CMK (cell line): ENCODE measurements at places on chromosomes 2 and 18.

DNA sequence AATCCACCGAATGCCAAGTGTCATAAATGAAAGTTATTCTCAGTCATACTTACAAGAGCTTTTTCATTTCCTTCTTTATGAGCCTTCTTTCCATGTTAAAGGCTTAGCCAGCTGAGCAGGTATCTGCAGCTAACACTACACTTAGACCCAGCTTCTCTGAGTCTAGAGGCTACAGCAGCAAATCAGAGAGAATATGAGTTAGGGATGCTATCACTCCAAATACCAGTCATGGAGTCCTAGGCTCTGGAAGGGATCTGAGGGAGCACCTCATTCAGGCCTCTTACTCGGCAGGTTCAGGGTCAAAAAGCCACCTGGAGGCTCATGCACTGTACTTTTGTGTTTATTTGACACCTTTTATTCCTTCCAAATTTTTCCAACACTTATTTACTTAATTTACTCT lies 2.9 kb downstream of the C2orf80 start:
- DNase-seq: no peak

GRCh38 chr2:41779888-41780287 lies 267.9 kb upstream of the PKDCC start:
- DNase-seq: no peak

DNA sequence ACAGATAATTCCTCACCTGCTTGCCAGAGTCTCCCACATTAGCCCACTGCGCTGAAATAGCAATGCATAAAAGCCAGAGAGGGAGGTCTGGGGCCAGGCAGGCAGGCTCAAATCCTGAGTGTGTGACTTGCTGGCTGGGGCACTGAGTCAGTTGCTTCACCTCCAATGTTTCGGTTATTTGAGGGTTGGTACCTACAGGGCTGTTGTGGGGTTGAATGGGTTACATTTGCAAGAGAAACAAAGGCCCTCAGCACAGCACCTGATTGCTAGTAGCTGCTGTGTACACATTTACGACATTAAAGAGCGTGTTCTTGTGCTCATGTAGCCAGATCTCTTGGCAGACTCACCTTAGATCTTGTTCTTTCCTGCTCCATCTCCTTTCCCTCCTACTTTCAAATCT lies 34.1 kb upstream of the FAM110C start:
- no peak for DNase-seq

DNA sequence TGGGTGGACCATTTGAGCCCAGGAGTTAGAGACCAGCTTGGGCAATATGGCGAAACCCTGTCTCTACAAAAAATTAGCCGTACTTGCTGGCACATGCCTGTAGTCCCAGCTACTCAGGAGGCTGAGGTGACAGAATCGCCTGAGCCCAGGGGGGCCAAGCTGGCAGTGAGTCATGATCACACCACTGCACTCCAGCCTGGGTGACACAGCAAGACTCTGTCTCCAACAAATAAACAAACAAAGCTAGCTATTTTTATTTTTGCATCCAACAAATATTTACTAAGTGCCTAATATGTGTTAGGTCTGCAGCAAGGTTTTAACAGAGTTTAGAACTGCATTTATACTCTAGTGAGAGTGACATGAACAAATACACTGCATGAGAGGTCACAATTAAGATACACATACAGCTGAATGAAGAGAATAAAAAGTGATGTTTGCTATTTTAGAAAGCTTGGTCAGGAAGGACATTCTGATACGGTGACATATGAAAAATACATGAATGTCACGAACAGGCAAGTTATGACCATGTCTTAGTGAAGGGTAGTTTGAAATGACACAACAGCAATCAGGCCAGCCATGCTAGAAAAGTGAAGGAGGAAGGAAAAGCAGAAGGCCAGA lies 83.2 kb upstream of the FRZB start:
- DNase-seq: no peak

GRCh38 chr2:128876986-128877983 lies 558.6 kb upstream of the HS6ST1 start:
- DNase-seq: no peak

GRCh38 chr2:154681741-154682140 lies 16.8 kb upstream of the KCNJ3 start:
- DNase-seq: no peak

GRCh38 chr2:1625281-1626001 lies 118.9 kb downstream of the PXDN start:
- no peak for DNase-seq

- no peak for DNase-seq
These were observed 16.7 kb downstream of the PDCD1 start for GRCh38 chr2:241842067-241842415.

- no peak for DNase-seq
These were observed 58.5 kb downstream of the ROCK1 start for GRCh38 chr18:21053127-21053526.

DNA sequence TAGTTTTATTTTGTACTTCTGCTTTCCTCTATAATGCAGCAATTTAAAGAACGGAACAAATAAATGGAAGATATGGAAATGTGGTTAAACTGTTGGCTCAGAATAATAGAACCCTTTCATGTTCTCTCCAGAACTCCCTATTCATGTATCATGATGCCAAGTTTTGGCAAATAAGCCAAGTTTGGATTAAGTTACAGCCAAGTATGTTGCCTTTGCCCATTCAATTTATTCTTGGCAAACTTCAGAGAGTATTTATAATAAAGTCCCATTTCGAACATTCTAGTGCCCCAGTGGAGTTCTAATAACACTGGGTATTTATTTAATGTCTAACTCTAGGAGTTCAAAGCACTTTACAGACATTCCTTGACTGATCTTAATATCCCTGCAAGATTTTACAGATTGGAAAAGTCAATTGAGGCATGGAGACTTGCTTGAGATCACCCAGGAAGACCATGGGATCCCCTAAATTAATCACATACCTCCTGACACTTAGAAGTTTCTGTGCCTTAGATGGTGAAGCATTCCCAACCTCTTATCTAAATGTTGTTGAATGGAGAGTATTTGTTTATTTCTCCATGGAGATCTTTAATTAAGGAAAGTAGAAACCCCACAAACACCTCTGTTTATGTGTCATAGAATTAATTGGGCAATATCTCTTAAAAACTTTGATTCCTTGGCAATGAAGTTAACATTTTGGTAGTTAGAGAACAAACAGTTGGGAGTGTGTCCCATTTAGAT lies 106.7 kb downstream of the ACKR3 start:
- DNase-seq: no peak

- no peak for DNase-seq
These were observed 46.7 kb downstream of the FAM161A start for GRCh38 chr2:61807036-61807757.

DNA sequence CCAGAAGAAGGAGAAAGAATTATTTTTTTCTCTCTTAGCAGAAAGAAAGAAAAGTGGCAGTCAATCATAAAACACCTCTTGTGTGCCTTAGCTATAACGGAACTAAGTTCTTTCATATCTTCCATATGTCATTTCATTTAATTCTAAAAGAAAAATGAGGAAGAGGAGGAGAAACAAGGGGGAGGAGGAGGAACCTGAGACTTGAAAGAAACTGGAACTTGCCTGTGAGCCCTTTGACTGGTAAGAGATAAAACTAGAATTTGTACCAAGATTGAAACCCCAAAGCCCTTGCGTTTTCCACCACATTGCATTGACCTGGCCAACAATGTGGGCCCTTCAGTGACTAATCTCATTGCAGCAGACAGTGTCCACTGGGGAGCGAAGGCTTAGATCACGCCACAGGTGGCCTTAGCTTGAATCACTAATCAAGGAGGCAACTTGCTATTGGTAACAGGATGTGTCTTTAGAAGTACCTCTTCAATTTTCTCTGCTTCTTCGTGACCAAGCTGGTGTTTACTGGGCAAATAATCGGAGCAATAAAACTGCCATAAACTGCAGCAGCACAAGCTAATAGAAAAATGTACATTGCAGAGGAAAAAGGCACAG lies 307.9 kb downstream of the CLIP4 start:
- no peak for DNase-seq

- no peak for DNase-seq
These were observed 7.4 kb upstream of the POLI start for GRCh38 chr18:54261894-54262293.

DNA sequence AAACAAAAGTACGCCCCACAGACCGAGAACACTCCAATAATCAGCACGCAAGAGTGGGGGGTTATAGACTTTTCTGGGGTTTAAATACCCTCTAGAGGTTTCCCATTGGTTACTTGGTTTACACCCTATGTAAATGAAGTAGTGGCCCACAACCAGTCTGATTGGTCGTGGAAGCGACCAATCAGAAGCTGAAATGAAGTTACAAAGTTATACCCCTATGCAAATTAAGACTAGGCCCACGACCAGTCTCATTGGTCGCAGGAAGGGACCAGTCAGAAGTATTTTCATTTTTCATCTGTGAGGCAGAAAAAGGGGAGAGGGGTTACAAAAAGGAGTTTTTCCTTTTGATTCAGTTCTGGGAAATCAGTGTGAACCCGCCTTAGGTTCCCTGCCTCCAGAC lies 55.3 kb upstream of the YWHAQ start:
- DNase-seq: no peak
